ENCODE measurements at places on chromosomes 7 and 10. TPM values are rescaled to one million over a fixed set of nuclear protein-coding genes. Genes with fewer than 3 reads are reported as not detected.

Gene MINDY3
- 42.6 TPM for polyA plus RNA-seq

GRCh38 chr10:61791216-61791615, 110.3 kb upstream of the ARID5B start:
- DNase-seq, result no peak

Gene RELN
- polyA plus RNA-seq, result 2.1 TPM

DNA sequence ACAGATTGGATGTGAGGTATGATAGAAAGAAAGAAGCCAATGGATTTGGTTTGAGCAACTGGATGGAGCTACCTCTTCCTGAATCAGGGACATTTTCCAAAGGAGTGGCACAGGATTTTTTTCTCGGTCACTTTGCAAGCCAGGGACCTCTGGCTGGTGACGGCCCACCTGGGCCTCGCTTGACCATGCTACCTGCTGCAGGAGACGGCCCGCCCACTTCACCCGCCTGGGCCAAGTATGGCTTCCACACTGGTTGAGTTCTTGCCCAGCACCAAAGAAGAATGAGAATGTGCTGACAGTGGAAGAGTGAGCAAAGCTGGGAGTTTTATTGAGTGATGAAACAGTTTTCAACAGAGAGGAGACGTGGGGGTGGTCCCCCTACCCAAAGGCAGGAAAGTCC, 24.5 kb upstream of the SH3PXD2A start:
- no peak for DNase-seq

- no peak for DNase-seq
Measured at GRCh38 chr7:153324094-153324493, 564.5 kb downstream of the ACTR3B start.

DNA sequence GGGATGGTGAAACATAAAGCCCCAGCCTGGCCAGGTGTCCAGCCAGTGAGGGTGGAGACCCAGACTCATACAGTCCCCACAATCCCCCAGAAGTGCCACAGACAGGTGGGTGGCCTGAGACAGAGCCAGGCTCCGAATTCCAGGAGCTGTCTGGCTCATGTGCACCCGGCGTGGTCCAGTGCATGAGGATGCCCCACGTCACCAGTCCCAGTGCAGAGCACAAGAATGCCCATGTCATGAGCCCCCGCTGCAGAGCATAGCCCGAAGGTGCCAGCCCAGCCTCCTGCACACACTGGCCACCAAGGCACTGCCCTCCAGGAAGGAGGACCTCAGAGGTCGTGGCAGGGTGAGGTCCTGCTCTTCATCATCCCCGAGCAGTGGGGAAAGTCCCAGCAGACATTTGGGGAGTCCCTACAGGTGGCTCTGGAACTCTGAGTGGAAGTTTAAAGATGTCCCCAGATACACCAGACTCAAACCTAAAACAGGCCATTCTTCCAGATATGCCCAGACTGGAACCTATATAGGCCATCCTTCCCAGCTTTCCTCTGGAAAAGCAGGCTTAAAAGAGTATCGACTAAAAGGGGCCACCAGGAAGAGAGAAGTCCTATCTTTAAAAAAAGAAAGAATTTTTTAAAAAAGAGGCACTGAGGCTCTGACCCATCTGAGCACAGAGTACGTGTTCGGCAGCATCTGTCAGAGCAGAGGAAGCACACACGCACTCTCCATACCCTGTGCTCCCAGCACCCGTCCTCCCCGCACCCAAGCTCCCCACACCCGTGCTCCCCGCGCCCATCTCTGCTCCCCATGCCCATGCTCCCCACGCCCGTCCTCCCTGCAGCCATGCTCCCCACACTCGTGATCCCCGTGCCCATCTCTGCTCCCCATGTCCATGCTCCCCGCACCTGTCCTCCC, 11.5 kb downstream of the DIP2C start:
- no peak for DNase-seq

Gene VPS37D
- polyA plus RNA-seq, result 7.0 TPM

- no peak for DNase-seq
Measured at GRCh38 chr10:13382703-13383398, 34.8 kb upstream of the SEPHS1 start.

Gene FXYD4
- not detected for polyA plus RNA-seq

GRCh38 chr7:4739528-4739992, 35.9 kb upstream of the AP5Z1 start:
- DNase-seq, result no peak

DNA sequence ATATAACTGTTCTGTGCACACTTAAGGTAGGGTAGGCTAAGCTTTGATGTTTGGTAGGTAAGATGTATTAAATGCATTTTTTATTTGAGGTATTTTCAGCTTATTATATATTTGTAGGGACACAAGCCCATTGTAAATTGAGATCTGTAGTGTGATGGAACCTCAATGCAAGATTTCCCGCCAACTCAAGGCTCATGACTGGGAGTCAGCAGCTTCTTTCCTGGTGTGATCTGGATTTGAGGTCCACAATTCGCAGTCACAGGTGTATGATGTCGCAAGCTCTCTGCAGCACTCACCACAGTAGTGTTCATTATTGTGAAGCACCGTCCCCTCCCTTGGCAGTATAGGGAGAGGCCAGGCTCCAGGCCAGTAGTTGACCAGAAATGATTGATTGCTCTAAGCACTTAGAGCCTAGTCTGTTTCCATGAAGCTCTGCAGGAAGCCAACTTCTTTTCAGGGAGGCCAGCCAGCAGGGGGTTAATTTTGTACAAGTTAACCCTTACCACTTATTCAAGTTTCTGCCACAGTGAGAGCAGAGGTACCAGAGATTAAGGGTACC, 54.9 kb downstream of the SEM1 start:
- no peak for DNase-seq

DNA sequence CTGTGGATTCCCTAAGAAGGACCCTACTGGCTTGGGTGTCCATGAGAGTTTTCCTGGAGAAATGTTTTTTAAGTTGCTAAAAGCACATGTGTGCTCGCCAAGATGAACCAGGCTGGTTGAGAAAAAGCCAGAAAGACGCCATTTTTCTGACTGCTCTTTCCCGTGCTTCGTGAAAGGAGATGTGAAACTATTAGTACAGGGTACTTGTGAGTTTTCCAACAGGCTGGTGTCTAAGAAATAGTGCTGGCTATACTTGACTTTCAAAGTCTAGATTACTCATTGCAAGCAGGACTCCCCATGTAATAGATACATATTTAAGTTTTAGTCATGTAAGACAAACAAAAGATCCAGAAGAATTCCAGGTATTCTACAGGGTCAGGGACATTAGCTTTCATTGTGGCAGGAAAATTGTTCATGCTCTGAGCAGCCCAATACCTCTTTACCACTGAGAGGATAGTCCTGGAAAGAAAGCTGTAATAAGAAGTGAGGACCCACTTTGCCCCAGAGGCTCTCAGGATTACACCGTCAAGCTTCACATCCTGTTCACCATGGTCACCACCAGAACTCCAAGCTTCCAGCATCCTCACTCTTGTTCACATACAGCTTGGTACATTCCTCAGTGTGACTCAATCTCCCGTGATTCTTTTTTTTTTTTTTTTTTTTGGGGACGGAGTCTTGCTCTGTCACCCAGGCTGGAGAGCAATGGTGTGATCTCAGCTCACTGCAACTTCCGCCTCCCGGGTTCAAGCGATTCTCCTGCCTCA, 43.8 kb upstream of the ICA1 start:
- DNase-seq, result no peak

GRCh38 chr7:45923290-45923689, 2.2 kb upstream of the IGFBP3 start:
- DNase-seq, result no peak

GRCh38 chr10:132987671-132988571, 45.6 kb upstream of the CFAP46 start:
- DNase-seq, result no peak

DNA sequence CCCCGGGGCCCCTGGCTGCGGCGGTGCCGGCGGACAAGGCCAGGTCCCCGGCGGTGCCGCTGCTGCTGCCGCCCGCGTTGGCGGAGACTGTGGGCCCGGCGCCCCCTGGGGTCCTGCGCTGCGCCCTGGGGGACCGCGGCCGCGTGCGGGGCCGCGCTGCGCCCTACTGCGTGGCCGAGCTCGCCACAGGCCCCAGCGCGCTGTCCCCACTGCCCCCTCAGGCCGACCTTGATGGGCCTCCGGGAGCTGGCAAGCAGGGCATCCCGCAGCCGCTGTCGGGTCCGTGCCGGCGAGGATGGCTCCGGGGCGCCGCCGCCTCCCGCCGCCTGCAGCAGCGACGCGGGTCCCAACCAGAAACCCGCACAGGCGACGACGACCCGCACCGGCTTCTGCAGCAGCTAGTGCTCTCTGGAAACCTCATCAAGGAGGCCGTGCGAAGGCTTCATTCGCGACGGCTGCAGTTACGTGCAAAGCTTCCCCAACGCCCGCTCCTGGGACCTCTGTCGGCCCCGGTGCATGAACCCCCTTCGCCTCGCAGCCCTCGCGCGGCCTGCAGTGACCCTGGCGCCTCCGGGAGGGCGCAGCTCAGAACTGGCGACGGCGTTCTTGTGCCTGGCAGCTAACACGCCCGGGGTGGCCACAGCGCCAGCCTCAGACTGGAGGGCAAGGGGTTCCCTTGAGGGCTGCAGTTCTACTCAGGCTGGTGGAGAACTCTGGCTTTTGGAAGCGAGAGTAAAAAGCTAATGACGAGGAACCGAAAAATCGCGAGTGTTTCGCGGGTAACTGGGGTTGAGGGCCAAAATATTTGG, 804 bp downstream of the FRAT1 start:
- no peak for DNase-seq

Gene NEBL
- 85.3 TPM for polyA plus RNA-seq

Gene PTPRZ1
- 3.5 TPM for polyA plus RNA-seq

DNA sequence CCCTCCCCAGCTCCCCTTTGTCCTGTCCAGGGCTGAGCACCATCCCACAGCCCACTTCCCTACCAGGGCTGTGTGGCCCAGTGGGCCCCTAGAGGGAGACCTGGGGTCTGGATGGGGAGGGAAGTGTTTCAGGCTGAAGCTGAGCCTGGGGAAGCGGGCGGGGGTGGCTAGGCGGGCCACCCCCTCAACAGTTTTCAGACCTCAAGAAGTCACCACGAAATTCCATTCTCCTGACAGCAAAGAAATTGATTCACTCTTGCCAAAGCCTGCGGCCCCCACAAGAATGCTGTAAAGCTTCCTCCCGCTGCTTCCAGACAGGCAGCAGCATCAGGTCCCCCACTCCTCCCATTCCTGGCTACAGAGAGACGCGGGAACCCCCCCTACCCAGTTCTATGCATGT, 2.5 kb upstream of the LFNG start:
- DNase-seq, result no peak

GRCh38 chr7:124690840-124691239, 74.8 kb downstream of the GPR37 start:
- DNase-seq, result no peak

Gene ACSM6
- polyA plus RNA-seq, result 0.50 TPM

- DNase-seq, result no peak
Measured at GRCh38 chr7:82578430-82578829, 134.9 kb upstream of the CACNA2D1 start.

DNA sequence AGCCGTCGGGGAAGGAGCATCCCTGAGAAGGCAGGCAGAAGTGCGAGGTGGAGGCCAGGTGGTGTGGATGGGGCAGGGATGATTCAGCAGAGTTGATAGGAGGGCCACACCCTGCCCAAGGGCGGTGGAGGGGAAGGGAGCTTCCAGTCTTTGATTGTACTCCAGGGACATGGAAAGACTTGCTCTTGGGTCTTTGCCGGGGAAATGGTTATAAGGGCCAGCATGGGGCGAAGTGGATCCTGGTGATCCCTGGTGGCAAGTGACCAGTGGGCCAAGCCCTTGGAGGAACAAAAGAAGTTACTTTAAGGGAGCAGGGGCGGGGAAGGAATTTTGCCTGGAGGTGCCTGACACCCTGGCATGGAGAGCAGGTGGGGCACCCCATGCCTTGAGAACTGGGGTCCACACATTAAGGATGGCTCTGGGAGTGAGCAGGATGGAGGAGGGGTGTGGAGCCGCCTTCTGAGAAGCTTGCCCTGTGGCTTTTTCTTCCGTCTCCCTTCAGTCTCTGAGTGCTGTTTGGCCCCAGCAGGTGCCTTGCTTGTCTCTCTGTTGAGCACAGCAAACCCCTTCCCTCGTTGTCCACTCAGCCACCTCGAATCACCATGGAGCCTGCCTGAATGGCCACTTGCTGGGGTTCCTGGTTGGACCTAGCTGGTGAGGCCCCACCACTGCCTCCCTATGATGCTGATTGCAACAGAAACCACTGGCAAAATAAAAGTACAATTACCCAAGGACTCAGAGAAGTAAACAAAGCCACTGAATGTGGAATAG, 83.9 kb downstream of the RAMP3 start:
- DNase-seq, result no peak

Gene TMEM178B
- polyA plus RNA-seq, result 0.66 TPM

GRCh38 chr10:69496352-69497230, 45.3 kb downstream of the TSPAN15 start:
- no peak for DNase-seq

Gene CFAP70
- polyA plus RNA-seq, result 17.2 TPM

- peak; percentile 66 for DNase-seq
Measured at GRCh38 chr10:33115738-33116719, 158.0 kb upstream of the ITGB1 start.

- DNase-seq, result no peak
Measured at GRCh38 chr7:2044883-2045471, 187.8 kb downstream of the MAD1L1 start.

DNA sequence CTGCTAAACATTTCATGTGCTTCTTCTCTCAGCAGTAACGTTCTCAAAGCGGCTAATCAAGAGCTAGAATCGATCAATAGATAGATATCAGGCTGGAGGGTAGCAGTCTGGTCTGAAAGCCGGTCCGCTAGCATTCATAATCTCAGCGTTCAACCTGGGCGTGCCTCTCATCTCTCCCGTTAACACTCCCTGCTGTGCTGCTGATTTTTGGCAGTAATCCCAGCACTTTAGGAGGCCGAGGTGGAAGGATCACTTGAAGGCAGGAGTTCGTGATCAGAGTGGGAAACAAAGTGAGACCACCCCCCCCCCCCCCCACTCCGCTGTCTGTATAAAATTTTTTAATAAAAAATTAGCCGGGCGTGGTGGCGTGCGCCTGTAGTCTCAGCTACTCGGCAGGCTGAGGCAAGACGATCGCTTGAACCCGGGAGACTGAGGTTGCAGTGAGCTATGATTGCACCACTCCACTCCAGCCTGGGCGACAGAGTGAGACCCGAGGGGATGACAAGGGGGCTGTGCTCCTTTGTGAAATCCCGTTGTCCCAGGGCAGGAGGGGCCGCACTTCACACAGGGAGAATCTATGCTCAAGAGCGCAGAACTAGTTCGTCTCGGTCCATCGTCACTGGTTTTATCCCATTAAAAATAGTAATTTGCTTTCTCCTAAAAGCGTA, 624 bp upstream of the CEP55 start:
- no peak for DNase-seq

DNA sequence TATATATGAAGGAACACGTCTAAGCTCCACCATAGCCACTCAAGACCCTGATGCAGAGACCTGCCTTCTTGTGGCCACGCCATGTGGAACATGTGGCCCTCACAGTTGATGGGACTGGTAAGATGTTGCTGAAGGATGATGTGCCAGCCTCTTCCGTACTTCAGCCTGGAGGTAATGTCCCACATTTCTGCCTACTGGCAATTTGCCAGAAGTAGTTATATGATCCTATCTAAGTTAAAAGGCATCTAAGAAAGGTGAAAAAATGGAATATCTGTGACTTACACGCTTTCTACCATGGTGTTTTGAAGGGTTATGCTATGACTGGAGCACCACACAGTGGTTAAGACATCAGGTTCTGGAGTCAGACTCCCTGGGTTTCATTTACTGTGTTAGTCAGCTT, 948.7 kb upstream of the GHITM start:
- no peak for DNase-seq
